ENCODE measurements at places on chromosomes 13 and 19.
A peak's percentile ranks its signal among the peaks of the same experiment; 100 is the strongest.

DNA sequence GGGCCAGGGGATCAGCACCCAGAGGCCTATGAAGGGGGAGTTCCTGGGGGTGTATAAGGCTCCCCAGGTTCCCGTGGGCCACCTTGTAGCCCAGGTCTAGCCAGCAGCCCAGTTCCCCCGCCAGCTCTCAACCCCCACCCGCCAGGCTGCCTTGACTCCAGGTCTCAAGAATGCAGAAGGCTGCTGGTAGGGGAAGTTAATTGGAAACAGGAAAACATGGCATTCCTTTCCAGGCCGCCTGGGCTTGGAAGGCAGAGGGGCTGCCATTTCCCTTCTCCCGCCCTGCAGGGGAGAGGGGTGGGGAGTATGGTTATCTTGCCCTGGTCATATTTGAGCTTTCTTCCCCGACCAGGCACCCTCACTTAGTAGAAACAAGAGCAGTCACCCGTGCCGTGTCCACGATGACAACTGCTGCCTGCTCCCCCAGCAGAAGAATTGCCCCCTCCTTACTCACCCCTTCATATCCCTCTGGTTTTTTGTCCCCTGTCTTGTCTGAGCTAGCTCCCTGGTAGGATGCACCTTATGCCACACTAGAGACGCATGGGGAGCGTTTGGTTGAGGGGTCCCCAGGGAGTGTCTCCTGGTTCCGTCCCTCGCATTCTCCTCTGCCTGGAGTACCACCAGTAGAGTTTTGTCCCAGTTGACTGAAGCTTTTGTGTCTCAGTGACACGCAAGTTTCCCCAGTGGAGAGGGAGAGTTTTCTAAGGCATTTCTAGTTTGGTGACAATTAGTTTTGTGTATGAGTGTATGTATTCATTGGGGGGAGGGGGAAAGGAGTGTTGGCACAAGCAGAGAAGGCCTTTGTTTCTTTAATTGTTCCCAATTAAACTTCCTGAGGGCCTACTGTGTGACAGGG lies 4.5 kb downstream of the BICRA start:
- DNase-seq, result peak; percentile 68

DNA sequence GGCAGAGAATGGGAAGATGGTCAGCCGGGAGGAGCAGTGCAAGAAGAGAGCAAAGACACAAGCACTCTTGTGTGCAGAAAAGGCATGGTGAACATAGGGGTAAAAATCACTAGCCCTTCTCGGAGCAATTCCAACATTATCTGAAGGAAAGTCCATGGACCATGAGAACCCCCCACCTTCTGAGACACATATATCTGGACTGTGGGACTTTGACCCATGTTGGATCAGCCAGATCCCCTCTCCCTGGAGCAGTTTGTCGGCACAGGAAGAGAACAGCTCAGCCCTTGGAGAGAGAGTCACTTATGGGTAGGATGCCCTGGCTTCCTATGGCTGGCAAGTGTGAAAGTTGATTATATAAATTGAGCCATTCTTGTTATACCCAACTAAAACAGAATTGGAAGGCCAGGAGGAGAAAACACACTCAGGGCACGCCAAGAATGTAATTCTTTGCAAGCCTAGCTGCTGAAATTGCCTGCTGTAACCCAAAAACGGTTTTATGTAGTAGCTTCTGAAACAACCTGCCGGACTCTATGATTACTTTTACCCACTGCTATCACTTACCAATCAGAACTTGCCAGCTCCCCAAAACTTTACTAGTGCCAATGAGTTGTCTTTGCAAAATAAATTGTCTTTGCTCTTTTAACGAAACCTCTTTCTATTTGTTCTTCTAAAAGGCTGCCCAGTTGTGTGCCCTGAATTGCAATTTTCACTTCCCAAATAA lies 62.8 kb upstream of the ZNF599 start:
- DNase-seq, result no peak

DNA sequence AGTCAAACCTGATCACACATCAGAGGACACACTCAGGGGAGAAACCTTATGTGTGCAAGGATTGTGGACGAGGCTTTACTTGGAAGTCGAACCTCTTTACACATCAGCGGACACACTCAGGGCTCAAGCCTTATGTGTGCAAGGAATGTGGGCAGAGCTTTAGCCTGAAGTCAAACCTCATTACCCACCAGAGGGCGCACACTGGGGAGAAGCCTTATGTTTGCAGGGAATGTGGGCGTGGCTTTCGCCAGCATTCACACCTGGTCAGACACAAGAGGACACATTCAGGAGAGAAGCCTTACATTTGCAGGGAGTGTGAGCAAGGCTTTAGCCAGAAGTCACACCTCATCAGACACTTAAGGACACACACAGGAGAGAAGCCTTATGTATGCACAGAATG lies 8.2 kb upstream of the ZNF527 start:
- no peak for DNase-seq

- DNase-seq, result no peak
These were observed 36.0 kb upstream of the PABPC3 start for GRCh38 chr13:25059958-25060357.

DNA sequence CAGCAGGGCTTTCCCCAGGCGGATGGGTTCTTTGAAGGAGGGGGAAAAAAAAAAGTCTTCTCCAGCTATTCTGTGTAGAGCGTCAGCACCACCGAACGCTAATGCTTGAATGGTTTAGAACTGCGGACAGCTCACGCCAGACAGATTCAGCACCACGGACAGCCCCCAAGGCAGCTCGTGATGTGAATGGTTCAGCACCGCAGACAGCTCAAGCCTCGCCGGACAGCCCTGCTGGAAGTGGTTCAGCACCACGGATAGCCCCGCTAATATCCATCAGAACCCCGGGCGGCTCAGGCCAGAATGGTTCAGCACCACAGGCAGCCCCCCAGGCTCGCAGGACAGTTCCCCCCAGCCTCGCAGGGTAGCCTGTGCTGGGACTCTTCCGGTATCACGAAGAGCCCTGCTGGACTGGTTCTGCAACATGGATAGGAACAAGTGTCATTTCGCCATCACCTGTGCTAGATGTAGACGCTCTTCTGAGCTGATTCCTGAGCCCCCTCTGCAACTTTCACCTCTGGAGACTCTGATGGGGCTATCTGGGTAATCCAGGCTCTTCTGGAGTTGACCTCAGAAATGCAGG lies 4.9 kb upstream of the SMIM17 start:
- DNase-seq, result peak; percentile 79

- no peak for DNase-seq
These were observed 102.7 kb downstream of the ZAR1L start for GRCh38 chr13:32212421-32212820.

DNA sequence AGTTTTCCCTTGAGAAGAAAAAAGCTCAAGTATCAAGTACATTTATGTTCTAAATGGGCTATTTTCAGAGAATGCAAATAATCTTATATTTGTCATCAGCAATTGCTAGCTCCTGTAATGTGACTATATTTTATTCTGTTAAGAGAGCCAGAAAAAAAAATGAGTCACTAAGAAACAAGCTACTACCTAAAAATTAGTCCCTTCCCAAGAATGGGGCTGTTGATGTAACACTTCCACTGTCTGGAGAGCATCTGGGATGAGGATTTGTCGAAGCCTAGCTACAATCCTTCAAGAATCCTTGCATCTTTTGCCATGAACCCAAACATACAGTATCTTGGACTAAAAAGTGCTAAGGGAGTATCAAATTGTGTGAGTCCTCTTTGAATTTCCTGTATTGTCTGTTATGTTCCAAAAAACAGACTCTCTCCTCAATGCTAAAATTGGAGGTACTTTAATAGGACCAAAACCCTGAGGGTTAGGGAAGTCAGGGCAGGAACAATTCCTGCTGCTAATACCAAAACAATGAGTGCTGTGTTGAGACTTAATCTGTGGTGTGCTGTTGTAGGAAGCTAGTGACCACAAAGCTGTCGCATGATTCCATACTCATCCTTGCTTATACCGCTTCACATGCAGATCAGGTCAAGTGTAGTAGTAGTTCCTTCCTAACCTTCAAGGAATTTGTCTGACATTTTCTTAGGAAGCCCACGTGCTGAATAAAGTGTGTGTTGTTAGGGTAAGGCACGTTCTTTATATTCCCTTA lies 4.9 kb upstream of the ZC3H13 start:
- no peak for DNase-seq

DNA sequence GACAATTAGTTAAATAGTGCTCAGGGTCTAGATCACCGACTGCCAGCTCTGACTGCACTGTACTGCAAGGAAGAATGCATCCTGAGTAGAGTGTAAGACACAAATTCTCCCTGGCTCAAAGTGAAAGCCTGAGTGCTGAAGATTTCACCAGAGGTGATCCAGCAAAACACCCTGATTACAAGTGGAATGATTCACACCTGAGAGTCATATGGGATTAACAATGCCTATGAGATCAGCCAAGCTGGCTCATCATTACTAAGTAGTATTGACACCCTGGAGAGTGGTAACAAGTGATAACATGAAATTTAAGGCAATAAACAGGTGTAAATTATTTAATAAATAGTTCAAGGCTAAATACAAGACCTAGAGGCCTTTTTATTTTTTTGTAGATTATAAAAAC lies 403.8 kb upstream of the PRR20A start:
- DNase-seq, result no peak

DNA sequence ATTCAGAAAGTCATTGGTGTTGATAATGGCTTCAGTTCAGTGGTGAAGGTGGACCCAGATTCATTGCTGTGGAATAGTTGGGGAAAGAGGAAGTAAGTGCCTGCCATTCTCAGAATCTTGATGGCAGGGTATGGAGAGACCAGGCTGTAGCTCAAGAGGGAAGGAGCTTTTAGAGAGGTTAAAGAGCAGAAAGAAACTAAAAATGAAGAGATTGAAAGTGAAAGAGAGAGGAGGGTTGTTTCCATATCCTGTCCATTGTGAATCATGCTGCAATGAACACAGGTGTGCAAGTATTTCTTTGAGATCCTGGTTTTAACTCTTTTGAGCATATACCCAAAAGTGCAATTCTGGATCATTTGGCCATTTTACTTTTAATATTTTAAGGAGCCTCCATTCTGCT lies 12.5 kb downstream of the GJB6 start:
- DNase-seq, result no peak

DNA sequence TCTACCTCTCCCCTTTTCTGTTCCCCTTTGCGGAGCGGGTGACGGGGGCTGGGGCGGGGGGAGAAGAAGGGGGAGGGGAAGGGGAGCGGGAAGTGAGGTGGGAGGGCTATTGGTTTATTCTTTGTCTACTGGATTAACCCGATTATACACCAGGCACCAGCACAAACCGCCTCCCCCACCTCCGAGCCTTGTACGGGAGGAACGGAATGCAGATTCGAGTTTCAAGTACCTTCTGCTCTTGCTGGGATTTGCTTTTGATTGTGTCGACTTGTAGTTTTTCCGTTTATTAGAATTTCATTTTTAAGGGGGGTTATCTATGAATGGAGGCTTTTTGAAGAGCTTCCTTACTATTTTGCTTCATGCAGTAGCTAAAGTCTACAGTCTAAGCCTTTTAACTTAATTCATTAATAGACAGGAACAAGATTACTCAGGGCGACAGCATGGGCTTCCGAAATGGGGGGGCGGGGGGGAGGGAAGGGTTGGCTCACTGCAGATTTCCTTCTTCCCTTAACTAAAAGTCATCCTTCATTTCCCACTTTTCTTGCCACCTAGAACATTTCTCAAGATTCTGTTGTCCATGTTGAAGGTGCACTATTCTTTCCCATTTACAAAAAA lies 937 bp upstream of the SPRY2 start:
- peak; percentile 80 for DNase-seq

DNA sequence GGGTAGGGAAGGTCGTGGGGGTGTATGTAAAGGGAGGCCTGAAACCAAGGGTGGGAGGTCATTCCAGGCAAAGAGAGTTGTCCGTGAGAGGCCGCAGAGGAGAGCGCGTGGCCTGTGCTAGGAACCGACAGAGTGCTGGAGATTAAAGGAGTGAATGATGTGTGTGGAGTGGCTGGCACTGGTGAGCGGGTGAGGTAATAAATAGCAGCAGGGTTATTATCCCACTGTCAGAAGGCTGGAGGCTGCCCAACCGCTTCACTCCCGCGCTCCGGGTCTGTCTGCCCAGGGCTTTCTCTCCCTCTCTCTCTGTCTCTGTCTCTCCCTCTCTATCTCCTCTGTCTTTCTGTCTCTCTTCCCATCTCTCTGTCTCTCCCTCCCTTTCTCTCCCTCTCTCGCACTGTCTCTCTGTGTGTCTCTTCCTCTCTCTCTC lies 17.4 kb downstream of the ZNF579 start:
- no peak for DNase-seq

DNA sequence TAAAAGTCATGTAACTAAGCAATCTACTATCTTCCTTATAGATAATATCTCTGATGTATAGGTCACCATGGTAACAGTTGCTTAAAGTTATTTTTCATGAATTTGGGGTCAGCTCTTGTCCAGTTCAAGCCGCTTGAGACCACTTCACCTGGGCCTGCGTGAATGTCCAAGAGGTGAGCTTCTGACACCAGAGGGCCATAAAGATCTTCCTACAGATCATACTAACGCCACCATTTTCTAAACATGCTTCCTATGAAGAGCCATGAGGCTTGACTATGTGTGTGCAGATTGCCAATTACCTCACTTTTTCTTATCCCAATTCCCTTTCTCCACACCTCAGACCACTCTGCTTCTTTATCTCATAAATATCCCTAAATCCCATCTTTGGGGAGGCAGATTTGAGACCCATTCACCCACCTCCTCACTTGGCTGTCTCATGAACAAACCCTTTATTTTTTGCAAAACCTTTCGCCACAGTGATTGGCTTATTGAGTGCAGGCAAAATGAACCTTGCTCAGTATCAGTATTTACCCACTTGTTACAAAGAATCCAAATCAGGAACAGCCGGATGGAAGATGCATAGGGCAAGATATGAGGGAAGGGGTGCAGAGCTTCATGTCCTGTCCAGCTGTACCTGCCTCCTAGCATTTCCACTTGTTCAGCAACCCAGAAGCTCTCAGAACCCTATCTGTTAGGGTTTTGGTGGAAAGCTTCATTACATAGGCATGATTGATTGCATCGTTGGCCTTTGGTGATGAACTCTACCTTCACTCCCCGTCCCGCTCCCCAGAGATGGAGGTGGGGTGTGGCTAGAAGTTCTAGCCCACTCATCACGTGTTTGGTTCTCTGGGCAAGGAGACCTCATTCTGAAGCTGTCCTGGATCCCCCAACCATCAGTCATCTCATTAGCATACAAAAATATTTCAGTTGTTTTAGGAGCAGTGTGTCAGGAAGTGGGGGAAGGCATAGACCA lies 34.2 kb downstream of the FAM187B start:
- no peak for DNase-seq

DNA sequence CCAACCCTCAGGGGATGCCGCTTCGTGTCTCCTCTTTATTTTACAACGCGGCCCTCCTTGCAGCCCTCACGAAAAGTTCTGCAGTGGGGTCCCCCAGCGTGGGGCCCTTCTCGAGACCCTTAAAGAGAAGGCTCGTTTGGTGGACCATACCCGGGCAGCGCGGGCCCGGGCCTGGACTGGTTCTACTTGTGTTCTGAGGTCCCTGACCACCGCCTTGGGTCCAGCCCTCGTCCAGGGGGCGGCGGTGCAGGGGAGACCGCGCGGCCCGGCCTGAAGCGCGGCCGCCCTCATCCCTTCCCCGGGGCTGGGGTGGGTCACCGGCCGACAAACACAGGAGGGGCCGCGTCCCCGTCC lies 400 bp upstream of the SERP2 start:
- DNase-seq, result peak; percentile 50

All from ecto neural progenitor cell (in vitro differentiated cells).